Activated naive CD4-positive, alpha-beta T cell treated with anti-CD3 and anti-CD28 coated beads, Interleukin-2, amount 50 U/mL, for 16 hours (primary cell): ENCODE measurements at places on chromosomes 4 and X.

GRCh38 chr4:30837131-30837539 lies 117.0 kb downstream of the PCDH7 start:
- DNase-seq = no peak

- DNase-seq = no peak
Measured at GRCh38 chrX:150197388-150197787, 165.7 kb upstream of the MAMLD1 start.

GRCh38 chr4:25343671-25344070 lies 31.1 kb downstream of the ZCCHC4 start:
- no peak for DNase-seq

DNA sequence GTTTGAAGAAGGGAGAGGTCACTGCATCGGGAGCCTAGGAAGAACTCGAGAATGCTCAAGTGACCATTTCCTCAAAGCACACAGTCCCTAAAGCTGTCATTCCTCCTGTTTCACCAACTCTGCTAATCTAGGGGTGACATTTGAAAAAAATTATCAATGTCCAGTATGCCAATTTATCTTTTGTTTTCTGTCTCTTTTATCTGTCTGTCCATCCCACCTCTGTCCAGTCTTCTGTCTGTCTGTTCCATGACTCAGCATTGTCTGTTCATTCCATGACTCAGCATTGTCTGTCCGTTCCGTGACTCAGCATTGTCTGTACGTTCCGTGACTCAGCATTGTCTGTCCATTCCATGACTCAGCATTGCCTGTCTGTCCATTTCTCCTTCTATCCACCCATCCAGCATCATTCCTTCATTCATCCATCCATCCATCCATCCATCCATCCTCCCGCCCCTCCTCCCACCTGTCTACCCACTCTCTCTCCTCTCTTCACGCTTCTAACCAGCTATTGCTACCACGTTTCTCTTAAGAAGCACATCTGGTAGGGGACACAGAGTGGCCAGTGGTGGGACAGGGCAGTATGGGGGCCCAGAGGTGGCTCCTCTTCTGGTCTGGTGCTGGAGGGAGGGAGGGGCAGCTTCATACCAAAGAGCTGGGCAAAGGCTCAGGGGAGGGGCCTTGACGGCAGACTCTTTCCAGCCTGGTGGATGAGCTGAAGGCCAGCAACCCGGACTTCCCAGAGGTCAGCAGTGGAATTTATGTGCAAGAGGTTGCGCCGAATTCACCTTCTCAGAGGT lies 34.1 kb downstream of the HTRA3 start:
- no peak for DNase-seq

- DNase-seq = no peak
Measured at GRCh38 chrX:69136546-69137331, 28.5 kb downstream of the PJA1 start.

DNA sequence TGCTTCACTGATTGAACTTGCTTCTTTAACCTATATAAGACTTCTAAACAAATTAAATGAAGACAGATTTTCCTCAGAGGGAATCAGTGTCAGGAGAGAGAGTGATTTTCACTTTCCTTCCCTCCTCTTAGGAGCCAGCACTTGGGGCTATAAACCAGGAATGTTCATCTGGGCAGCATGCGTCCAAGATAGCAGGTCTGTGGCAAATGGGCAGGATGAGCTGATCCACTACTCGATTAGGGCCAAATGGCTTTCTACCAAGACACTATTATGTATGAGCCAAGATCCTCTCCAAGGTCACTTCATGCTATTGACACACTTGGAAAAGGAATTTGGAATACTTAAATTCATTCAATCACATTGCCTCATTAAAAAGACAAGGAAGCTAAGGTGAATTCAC lies 203.9 kb upstream of the GRID2 start:
- DNase-seq = no peak

DNA sequence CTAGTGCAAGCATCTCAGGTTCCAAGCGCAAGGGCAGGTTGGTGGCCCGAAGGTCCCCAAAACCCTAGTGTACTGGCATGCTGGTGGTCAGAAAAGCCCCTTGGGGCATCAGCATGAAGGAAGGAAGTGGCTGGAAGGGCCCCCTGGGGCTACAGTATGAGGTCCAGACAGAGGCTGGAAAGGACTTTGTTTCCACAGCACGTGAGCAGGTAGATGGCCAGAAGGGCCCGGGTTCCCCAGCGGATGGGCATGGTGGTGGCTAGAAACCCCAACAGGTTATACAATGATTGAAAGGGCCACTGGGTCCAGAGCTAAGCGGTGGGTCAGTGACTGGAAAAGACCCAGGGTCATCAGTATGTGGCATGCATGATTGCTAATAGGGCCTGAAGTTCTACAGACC lies 34.7 kb upstream of the DCAF8L1 start:
- no peak for DNase-seq

GRCh38 chrX:149453906-149454822 lies 50.9 kb downstream of the IDS start:
- no peak for DNase-seq

DNA sequence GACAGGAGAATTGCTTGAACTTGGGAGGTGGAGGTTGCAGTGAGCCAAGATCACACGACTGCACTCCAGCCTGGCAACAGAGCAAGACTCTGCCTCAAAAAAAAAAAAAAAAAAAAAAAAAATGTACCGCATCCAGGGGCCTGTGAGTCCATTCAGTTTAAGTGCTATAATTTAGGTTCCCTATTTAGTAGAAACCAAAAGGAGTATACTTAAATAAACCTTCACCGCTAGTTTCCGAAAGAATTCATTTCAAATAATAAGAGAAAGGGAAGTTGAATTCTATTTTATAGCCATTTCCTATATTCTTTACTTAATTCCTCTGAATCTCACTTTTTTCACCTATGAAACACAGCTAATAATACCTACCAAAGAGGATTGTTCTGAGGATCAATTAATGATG lies 20.8 kb upstream of the LRBA start:
- DNase-seq = no peak

GRCh38 chr4:24260923-24261564 lies 323.3 kb downstream of the DHX15 start:
- DNase-seq = no peak

- no peak for DNase-seq
Measured at GRCh38 chr4:2824329-2824835, 19.3 kb upstream of the ADD1 start.

GRCh38 chr4:111501946-111502345 lies 643.3 kb upstream of the FAM241A start:
- no peak for DNase-seq

DNA sequence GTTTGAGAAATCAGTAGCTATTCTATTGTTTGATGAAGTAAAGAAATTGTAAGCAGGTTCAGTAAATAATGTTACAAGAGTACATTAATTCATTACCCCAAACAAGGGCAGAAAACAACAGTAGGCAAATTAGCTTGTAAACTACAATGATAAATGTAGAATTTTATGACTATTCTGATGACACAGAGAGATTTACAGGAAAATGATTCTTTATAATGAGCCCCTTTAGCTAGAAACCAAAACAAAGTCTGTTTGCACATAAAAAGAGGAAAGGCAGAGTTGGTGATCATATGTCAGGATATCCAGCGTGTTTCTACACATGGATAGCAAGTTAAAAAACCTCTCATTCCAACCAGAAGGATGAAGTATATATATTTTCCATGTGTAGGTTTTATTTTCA lies 204.8 kb downstream of the CFAP299 start:
- DNase-seq = no peak

- no peak for DNase-seq
Measured at GRCh38 chrX:68997511-68997910, 167.7 kb downstream of the PJA1 start.

DNA sequence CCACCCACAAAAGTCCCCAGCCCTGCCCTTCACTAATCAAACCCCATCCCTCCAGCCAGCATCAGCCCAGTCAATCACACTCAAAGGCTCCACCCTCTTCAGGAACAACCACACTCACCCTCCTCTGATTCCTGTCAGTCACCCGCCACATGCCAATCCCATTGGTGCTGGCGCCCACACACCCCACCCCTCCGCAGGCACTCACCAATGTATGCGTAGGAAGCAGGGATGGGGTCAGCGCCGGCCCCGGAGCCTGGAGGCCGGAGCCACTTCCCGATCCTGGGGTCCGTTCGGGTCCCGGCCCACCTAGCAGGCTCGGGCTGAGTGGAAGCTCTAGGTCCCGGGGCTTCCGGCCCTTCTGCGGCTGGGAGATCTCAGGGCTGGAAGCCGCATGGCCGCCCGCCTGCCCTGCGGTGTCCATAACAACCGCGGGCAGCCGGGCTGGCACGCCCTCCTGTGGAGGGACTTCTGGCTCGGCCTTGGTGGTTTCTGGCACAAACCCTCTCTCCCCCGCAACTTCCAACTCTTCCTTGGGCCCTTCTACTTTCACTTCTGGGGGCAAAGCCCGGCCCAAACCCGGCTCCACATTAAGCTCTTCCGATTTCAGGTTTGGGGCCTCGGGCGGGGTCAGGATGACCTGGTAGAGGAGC lies 7.9 kb upstream of the CFP start:
- peak; percentile 54 for DNase-seq

DNA sequence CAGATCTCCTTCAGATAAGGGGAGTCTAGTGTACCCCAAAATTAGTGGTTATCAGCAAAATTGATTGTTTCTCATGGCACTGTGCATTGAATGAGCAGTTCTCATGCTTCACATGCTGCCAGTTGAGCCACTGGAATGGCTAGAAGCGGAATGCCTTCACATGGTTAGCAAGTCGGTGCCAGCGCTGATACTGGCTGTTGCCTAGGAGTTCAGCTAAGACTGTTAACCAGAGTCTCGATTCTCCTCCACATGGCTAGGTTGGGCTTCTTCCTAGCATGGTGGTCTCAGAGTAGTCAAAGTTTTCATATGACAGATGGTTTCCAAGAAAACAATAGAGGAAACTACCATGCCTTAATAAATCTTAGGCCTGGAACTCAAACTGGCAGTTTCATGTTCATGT lies 12.2 kb downstream of the ANTXR2 start:
- DNase-seq = no peak

GRCh38 chr4:108155373-108155772 lies 13.4 kb downstream of the LEF1 start:
- DNase-seq = peak; percentile 44

- no peak for DNase-seq
Measured at GRCh38 chr4:127856813-127857447, 23.8 kb upstream of the PLK4 start.

DNA sequence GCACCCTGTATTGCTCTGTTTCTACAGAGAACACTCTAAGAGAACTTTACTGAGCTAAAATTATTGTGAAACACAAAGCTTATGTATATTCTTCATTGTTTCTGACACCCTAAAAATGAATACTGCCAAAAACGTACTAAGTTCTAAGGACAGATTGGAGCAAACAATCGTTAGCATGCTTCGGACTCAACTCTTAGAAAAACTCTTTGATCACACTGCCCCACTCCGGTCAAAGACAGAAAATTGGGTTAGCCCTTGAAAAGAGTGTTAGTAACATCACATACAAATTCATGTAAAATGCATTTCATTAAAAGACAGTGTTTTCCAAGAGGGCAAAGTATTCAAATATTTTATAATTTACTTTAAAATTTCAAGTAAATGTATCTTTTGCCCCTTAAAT lies 177.4 kb downstream of the DCHS2 start:
- no peak for DNase-seq

GRCh38 chrX:123476611-123477219 lies 256.1 kb downstream of the THOC2 start:
- DNase-seq = no peak

GRCh38 chr4:168979338-168979737 lies 30.7 kb downstream of the CBR4 start:
- no peak for DNase-seq

DNA sequence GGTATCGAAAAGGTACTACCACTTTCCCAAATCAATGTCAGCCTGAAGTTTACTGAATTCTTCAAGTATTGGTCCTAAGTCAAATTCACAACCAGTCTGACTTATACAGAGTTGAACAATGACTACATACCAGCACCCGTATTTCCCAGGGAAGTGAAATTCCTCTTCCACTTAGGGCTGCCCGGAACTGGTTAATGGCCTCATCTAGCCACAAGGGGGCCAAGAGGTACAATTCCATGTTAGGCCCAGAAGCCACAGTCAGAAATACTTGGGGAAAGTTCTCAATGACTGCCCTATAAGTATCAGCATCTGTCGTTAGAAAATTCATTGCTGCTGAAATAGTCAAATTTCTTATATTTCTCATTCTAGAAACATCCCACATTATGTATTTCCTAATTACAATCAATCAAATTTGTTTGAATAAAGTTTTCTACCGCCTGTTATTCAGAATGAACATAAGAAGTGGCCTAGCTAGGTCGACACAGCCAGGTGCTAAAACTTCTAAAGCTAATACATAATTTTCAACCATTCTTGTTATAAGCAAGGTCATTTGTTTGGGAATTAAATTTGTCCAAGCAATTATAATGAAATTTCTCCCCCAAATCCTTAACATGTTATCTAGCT lies 5.6 kb upstream of the PCDH7 start:
- DNase-seq = no peak

- no peak for DNase-seq
Measured at GRCh38 chrX:49183701-49184281, 2.4 kb downstream of the PRICKLE3 start.

- DNase-seq = no peak
Measured at GRCh38 chrX:8629871-8630270, 102.1 kb downstream of the ANOS1 start.

GRCh38 chr4:105683038-105683437 lies 25.5 kb downstream of the INTS12 start:
- DNase-seq = no peak
